ENCODE measurements at places on chromosomes 7 and 10.

- no peak for DNase-seq
Measured at GRCh38 chr10:11478807-11479206, 132.6 kb downstream of the USP6NL start.

GRCh38 chr7:19752020-19752419 is 21.4 kb downstream of the TMEM196 start:
- DNase-seq: peak; percentile 77

GRCh38 chr7:45196374-45196773 is 38.8 kb downstream of the RAMP3 start:
- DNase-seq: no peak

GRCh38 chr10:94361171-94361794 is 1.5 kb downstream of the NOC3L start:
- DNase-seq: no peak

DNA sequence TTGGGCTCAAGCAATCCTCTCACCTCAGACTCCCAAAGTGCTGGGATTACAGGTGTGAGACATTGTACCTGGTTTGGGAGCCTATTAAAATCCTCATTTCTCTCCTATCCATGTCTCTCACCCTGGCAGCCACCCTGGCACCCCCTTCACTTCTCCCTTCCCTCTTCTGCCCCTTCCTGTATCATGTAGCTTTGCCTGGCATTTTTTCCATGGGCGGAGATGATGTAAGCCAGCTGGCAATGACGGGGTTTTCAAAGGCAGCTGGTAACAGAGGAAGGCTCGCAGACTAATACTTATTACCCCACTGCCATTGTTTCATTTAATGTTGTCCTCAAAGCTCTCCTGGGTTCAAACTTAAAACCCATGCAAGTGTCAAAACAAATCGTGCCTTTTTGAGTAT is 61.9 kb downstream of the RGS10 start:
- DNase-seq: no peak

DNA sequence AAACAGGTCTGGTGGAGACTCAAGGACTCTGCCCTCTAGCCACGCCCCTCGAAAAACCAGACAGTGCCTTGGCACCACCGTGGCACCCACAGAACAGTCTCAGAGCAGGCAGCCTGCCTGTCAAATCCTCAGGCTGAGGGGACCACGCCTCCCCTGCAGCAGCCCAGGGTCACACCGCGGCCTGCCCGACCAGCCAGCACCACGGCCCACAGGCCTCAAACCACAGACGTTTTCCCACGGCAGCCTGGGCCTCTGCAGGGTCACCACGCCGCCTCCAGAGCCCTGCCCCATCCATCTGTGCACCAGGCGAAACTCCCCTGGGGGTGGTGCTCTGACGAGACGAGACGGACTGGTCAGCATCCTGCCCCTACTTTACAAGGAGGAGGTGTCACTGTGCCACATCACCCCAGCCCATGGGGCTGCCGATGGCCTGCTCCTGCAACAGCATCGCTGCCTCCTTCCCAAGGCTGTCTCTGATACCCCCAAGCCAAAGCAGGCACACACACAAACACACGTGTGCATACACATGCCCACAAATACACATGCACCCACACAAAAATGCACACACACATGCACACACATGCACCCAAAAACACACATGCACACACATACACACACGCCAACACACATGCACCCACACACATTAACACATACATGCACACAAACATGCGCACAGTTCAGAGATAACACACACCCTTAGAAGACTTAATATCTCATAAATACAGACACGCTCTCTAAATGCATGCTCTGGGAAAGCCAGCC is 24.6 kb downstream of the PAPOLB start:
- DNase-seq: peak; percentile 36

Measured in umbilical cord (tissue), 2 donors.